ENCODE measurements at places on chromosomes 11 and 22.

- no peak for DNase-seq
These were observed 28.4 kb upstream of the UCP3 start for GRCh38 chr11:74037309-74037708.

- DNase-seq, result no peak
These were observed 21.2 kb downstream of the MS4A4E start for GRCh38 chr11:60221692-60222091.

- DNase-seq, result no peak
These were observed at the start of gene NRXN2 for GRCh38 chr11:64723117-64723906. NRXN2 (minus strand) TSS chr11:64723197; CDS start chr11:64713699, 9,498 bp downstream.

DNA sequence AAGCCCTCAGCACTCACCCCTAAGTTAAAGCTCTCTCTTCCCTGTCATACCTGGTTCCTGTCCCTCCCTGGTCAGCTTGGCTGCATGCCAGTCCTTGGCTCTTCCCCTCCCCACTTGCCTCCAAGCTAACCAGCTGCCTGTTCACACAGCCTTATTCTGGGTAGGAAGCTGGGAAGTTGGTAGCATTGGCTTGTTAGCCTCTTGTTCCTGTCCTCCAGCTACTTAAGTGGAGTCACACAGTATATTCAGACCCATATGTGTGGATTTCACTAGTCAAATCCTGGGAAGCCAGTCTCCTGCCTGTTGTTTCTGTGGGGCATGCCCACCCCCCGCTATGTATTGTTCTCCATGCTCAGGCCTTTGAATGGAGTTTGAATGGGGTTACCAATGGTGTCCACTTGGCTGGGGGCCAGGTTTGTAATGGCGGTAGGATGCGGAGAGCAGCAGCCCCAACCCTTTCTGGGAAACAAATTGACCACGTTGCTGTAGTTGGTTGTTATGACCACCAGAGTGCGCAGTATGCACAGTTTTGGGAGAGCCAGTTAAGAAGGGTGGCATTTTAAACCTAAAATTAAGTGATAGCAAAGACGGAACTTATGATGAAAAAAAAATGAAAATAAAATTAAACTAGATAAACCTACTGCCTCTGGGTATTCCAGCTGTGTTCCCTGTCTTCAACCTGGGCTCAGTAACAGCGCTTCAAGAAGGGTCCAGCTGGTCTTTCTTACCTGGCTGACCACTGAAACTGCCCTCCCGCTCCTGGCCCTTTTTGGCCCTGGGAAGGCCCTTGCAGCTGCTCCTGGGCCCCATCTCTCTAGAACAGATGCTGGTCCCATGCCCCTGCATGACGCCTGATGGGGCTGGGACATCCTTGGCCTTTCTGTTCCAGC is 10.7 kb upstream of the RPS3 start:
- no peak for DNase-seq

- DNase-seq, result no peak
These were observed 154.6 kb upstream of the TRPC6 start for GRCh38 chr11:101738452-101738851.

Data from glomerular endothelial cell (primary cell).